ENCODE measurements at places on chromosomes 13 and 19.

GRCh38 chr13:50701469-50701868, 142.0 kb downstream of the DLEU7 start:
- DNase-seq: no peak

DNA sequence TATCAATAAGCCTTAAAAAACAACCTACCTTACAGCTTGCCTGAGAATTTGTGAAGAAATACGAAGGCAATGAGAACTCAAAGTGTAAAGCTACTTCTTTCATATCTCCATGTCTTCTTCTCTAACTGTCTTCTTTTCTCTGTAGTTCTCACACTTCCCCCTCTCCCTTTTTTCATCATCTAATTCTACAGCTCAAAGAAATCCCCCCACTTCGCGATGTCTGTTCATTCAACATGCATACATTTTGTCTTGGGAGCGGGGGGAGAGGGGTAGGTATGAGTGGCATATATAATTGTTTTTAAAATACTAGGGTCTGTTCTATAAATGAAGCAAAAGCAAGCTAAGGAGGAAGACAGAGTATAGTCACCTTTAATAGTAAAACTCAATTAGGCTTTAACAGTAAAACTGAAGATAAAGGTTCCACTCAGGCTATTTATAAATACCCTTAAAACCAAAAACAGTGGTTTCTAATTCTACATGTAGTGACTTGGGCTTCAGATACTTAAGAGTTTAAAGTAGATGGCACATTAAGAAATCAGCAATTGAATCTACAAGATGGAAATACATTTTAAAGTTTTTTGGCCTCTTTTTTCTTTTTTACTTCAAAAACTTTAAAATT, 106.9 kb downstream of the KLF12 start:
- no peak for DNase-seq

GRCh38 chr13:42684226-42684625, 97.2 kb upstream of the FAM216B start:
- DNase-seq: no peak

GRCh38 chr13:36848199-36848982, 29.4 kb downstream of the RFXAP start:
- DNase-seq: no peak
